ENCODE measurements at places on chromosomes 5 and 9. TPM values are rescaled to one million over a fixed set of nuclear protein-coding genes. Genes with fewer than 3 reads are reported as not detected.

C9orf40 gene
- total RNA-seq: 2.9 TPM

ZNF300 gene
- total RNA-seq: 6.5 TPM

PCDHB12 gene
- 0.59 TPM for total RNA-seq

CBY3 gene
- total RNA-seq: not detected

ASPN gene
- 1.2 TPM for total RNA-seq

GLDC gene
- 0.72 TPM for total RNA-seq
